ENCODE measurements at places on chromosomes 5 and 9.

DNA sequence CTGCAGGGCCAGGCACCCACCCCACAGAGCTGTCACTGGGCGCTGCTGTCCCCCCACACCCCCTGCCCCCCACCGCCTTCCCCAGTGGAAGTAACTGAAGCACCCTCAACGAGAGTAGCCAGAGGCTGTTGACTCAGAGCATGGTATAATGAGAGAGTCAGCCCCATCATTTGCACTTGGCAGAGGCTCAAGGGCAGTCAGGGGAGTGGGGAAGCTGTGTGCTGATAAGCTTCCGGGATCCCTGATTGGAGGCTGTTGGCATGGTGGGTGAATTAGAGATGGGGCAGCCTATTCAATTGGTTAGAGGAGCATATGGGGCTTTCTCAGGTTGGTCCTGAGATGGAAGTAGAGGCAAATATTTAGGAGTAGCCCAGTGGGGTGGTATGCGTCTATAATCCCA lies 77.1 kb upstream of the GOLM1 start:
- no peak for DNase-seq

DNA sequence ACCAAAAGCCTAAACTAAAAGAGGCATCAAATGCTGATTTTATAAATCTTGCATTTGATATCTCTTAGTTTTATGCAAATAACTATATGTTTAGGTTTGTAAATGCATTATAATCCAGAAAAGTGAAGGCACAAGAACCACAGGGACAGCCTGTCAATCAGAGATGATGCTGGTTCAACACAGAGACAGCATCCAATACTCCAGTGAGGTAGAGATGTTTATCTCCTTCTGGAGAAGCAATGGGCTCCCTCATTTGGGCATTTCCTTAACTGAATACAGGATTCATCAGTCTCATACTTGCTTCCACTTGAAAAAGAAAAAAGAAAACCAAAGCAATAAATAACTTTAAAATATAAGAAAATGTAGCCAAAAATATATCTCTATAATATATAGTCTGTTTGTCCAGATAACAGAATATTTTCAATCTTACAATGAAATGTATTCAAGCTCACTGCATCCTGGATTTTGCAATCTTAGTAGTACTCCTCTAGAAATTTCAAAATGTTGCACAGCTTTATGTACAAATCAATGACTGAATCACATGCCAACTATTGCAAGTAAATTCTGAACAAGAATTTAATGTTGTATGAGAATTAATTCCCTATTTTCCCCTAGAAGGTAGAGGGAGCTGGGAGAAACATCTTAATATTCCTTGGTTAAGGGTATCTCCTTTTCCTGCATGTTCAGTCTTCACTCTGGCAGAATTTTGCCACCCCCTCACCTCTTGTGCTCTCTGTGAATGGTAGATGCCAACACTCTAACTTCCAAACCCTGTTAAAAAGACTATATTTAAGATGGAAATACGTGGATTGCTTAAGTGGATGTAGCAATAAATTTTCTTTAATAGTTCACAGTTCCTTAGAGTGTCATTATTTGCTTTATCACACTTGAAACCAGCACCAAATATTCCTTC lies 191.1 kb upstream of the GAS1 start:
- no peak for DNase-seq

- no peak for DNase-seq
These were observed 5.4 kb downstream of the PHYKPL start for GRCh38 chr5:178227138-178227659.

DNA sequence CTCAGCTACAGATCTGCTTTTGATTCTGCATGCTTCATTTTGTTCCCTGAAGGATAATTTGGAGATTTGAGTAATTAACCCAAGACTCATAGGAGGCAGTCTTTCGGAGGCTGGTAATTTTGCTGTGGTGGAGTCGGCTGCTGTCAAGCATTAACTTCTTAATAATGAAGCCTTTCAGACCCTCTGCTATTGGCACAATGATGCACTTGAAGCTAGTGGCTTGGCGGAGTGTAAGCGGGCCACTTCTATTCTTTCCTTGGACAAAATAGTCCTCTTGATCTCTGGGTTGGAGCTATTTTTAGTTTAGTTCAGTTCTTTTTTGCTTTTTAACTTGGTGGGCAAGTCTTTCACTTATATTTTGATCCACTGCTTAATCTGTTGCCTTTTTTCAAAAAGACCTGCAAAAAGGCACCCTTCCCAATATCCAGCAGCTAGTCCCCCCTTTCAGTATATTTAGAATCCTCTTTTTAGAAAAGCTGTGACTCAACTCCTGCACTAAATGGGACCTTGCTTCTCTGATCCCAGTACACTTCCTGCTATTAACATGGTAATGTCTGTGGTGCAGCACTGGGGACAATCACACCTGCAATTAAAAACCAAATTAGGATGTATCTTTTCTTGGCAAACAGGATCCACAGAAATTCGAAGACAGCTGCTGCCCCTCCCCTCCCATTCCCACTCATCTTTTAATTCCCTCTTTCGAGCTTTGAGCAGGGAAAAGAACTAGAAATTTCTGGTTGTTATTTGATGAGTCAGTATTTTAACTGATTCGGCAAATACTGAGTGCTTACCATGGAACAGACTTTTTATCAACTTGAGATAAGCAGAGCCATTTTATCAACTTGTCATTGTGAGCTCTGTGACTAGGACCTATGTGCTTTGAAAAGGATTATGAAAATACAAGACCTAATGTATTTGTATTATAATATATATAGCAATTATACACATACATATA lies 169.4 kb upstream of the ANKRD55 start:
- no peak for DNase-seq

DNA sequence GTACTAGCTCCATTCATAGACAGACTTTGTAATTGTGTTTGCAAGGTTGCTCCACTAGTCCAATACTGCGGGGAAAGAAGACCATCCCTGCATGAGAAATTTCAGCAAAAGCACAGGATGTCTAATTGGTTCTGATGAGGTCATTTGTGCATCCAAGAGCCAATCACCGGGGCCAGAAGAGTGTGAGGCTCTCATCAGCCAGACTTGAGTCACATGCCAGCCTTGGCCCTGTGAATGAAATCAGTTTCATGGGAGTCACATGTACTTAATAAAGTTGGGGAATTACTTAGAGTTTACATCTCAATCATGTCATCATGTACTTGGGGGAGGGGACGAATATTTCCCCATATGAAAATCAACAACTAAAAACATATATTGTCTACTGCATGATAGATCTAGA lies 1236.0 kb downstream of the MAT2B start:
- DNase-seq: no peak

DNA sequence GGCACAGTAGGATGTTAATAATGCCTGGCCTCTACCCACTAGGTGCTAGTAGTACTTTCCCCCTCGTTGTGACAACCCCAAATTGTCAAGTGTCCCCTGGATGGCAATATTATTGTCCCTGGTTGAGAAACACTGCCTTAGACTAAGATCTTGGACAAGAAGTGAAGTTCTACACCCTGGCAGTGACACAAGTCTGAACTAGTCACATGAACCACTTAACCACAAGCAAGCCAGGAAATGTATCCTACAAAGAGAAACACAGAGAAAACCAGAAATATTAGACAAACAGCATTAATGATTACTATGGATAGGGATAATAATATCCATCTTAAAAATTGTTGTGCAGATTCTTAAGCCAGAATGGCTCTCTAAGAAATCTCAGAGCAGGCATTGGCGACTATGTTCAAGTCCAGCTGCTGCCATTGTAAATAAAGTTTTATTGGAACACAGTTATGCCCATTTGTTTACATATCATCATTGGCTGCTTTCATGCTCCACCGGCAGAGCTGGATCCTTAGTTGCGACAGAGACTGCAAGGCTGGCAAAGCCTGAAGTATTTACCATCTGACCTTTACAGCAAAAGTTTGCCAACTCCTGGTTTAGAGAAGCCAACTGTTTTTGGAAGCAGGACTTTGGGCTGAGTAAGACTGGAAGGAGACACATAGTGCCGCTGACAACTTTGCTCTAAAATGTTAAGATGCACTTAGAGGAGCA lies 80.8 kb downstream of the NTRK2 start:
- DNase-seq: no peak

DNA sequence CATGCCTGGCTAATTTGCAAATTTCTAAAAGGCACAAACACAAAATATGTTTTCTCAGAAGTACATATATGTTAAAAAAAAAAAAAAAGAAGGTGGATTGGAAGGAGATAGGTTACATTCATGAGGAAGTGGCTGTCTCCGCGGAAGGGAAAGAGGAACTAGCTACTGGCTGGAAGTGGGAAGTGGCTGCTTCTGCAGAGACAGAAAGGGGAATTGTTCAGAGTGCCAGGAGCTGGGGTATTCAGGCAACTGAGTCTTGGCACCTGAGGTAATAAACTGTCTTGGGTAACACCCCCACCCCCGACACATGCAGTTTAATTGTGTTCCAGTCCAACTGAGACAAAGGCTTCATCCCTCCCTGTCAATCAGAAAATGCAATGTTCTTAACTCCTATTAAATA lies 45.6 kb downstream of the S1PR3 start:
- DNase-seq: no peak

GRCh38 chr5:92508271-92508670 lies 1072.7 kb downstream of the NR2F1-AS1 start:
- DNase-seq: no peak

DNA sequence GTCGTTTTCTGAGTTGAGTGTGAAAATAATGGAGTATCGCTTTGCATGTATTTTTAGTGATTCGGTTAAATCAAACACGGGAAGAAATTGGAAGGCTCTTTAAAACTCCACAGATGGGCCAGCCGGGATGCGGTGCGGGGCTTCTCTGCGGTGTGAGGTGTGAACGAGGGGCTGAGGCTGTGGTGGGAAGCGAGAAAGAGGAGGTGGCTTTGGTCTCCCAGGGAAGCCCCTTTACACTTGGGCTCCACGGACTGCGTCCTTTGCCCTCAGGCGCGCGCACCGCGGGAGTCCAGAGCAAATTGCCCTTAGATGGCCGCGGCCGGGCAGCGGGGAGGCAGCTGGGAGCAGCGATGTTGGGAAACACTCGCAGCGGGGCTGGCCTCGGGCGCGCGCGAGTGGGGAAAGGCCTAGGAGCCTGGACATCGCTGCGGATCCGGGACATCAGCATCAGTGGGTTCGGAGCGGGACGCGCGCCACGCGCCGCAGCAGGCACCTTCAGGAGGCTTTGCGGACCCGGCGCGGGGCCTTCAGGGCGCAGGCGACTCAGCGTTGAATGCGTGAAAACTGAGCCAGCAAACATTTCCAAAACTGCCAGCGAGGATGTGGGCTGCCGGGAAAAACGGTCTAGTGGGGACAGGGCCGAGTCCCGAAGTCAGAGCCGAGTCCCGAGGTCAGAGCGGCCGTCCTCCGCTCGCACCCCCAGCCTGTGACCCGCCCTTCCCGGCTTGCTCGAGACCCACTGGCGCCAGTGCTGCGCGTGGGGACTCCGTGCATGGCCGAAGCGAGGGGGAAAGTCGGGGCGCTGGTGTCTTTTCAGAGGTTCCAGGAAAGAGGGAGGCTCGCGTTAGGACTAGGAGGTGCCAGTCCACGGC lies 6.5 kb downstream of the IRX1 start:
- no peak for DNase-seq

- DNase-seq: no peak
These were observed 370.9 kb upstream of the WWC1 start for GRCh38 chr5:167920589-167920988.

DNA sequence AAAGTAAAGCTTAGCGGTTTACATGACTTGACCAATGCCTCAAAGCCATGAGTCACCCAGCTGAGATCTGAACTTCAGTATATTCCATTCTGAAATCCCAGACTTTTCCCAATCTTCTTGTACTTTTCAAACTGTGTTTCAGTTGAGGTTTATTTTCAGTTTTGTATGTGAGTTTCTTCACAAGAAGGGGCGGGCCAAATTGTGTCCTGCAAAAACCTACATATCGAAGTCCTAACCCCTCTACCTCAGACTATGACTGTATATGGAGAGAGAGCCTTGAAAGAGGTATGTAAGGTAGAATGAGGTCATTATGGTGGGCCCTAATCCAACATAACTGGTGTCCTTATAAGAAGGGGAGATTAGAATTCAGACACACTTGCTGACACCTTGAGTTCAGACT lies 666 bp upstream of the TLR4 start:
- no peak for DNase-seq

- no peak for DNase-seq
These were observed 1.2 kb upstream of the RFK start for GRCh38 chr9:76395381-76395780.

- peak; percentile 53 for DNase-seq
These were observed 157.0 kb upstream of the RAI14 start for GRCh38 chr5:34499001-34499734.

- DNase-seq: peak; percentile 27
These were observed 189.2 kb upstream of the NR3C1 start for GRCh38 chr5:143592648-143593047.

GRCh38 chr9:106146066-106146840 lies 451.9 kb downstream of the TMEM38B start:
- no peak for DNase-seq

DNA sequence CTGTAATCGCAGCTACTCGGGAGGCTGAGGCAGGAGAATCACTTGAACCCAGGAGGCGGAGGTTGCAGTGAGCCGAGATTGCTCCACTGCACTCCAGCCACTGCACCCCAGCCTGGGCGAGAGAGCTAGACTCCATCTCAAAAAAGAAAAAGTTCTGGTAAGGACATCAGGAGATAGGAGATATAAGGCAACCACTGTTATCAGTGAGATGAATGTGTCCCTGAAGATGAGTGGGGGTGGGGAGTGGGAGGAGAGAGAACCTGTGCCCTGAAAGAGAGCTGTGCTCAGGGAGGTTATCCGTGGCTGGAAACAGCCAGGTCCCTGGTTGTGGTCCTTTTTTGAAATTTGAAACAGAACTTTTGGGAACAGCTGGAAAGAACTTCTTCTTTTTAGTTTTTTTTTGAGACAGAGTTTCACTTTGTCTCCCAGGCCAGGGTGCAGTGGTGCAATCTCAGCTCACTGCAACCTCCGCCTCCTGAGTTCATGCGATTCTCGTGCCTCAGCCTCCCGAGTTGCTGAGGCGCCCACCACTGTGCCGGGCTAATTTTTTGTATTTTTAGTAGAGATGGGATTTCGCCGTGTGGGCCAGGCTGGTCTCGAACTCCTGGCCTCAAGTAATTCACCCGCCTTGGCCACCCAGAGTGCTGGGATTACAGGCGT lies 2.6 kb downstream of the PTPA start:
- no peak for DNase-seq

All from AG08395 (cell line).